ENCODE measurements at places on chromosomes 16 and 17. TPM values are rescaled to one million over a fixed set of nuclear protein-coding genes. Genes with fewer than 3 reads are reported as not detected.

DNA sequence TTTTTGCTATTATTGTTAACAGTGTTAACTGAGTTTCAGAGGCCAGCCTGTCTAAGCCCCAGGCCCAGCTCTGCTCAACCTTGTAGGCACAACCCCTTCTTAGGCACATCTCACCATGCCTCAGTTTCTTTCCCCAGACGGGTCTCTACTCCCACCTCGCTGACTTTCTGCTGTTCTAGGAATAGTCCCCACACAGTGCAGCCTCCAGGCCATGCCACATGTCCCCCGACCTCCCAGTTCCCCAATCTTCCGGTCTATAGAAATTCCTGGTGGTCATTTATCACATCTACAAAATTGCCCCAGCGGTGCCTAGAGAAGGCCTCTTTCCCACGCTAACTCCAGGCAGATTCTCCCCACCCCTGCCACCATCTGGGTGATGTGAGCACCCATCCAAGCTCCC is 34.8 kb downstream of the ADGRG5 start:
- DNase-seq, result no peak

- no peak for DNase-seq
Measured at GRCh38 chr17:80360396-80360795, 54.6 kb upstream of the ENDOV start.

- no peak for DNase-seq
Measured at GRCh38 chr17:30476726-30477082, 504 bp upstream of the GOSR1 start.

- no peak for DNase-seq
Measured at GRCh38 chr17:34384271-34384670, 21.2 kb upstream of the CCL1 start.

KCNJ18 gene
- not detected for total RNA-seq
